ENCODE measurements at places on chromosomes 16 and 17.

DNA sequence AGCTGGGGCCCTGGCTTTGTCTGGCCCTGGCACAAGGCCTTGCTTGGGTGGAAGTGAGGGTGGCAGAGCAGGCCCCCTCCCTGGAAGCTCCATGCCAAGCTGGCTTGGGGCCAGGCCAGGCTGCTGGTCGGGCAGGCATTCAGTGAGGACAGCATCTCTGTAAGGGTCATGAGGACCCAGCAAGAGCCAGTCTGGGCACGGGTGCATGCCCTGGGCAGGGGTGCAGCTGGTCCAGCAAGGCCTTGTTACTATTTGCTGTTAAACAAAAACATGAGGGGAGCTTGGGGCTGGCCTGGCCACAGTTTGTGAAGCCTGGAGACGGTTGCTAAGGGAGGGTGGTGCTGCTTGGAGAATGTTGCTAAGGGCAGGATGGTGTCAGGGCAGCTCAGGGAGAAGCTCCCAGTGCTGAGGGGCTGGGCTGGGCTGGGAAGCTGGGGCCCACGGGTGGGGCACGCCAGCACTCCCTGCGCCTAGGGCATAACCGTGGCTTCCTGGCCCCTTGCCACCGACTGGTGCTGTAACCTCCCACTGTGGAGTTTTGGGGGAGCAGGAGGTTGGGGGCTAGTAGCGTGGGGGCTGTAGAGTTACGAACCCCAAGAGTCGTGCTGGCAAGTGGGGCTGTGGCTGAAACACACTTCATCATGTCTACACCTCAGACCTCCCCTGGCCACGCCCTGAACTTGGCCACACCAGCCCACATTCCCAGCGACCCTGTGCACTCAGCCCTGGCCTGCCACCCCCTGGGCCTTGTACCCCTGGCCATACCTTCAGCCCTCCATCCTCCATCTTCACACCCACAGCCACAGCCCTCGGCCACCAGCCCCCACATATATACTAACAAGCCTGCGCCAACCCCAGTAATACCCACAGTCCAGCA, 1.6 kb downstream of the TPPP3 start:
- DNase-seq = peak; percentile 17

- no peak for DNase-seq
Measured at GRCh38 chr17:9944704-9945103, 39.6 kb upstream of the RCVRN start.

DNA sequence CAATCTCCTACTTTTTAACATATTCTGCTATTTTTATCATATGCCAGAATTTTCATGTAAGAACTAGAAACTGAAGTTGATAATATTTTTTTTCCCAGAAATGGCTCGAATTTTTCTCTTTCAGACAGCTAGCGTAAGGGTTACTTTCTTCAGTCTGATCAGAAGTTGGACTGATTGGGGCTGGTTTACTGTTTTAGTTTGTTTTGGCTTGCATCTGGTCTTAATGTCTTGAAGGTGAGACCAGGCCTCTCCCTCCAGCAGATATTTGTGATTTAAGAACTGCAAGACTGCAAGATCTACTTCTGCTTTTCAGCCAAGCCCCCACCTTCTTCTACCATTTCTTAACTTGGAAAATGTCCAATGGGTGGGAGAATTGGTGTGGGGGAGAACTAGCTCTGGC, 266.4 kb downstream of the HAPSTR1 start:
- DNase-seq = no peak

DNA sequence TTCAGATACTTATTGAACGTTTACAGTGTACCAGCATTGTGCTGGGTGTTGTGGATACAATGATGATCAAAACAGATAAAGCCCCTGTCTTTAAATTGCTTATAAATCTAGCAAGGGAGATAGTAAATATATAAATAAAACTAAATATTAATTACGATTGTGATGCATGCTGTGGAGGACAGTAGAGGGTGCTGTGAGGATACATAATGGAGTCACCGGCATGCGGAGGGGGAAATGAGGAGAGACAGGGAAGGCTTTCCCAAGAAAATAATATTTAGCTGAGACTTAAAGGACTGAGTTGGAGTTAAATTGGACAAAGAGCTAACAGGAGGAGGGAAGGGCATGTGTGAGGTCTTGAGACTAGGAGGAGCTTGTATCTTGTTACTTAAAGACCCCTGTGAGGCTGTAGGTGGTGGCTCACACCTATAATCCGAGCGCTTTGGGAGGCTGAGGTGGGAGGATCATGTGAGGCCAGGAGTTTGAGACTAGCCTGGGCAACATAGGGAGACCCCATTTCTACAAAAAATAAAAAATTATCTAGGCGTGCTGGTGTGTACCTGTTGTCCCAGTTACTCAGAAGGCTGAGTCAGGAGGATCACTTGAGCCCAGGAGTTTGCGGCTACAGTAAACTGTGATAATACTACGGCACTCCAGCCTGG, 2.4 kb downstream of the DHRS7B start:
- no peak for DNase-seq

GRCh38 chr17:45040459-45040858, 11.0 kb downstream of the DCAKD start:
- DNase-seq = no peak

DNA sequence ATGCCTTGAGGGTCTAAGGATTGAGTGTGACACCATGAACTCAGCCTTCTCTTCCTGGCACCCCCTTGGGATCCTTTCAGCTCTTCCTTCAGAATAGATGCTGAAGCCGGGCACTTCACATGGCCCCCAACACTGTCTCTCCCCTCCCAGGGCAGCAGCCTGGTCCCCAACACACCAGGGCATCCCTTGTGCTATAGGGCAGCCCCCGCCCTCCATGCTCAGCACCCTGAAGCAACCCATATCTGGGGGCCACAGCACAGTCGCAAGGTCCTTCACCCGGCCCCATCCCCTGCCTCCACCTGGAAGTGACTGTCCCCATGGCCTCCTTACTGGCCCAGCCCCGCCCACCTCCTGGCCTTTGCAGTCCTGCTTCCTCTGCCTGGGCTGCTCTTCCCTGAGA, 143.1 kb downstream of the C16orf95 start:
- DNase-seq = no peak

- DNase-seq = no peak
Measured at GRCh38 chr16:82888591-82889001, 261.8 kb downstream of the CDH13 start.

DNA sequence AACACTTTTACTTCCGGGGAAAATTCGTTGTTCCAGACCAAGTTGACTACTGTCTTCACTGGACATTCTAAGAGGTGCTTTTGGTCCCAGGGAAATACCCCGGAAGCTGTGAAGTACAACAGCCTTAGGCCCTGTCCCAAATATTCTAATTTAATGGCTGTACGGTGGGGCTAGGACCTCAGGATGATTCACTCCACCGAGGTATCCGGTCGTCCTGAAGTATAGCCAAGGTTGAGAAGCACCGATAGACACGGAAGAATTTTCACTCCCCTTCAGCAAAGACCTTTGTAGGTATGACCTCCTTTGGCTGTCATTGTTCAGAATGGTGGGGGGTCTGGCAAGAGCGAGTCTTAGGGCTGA, 34.9 kb upstream of the ARL4D start:
- no peak for DNase-seq

DNA sequence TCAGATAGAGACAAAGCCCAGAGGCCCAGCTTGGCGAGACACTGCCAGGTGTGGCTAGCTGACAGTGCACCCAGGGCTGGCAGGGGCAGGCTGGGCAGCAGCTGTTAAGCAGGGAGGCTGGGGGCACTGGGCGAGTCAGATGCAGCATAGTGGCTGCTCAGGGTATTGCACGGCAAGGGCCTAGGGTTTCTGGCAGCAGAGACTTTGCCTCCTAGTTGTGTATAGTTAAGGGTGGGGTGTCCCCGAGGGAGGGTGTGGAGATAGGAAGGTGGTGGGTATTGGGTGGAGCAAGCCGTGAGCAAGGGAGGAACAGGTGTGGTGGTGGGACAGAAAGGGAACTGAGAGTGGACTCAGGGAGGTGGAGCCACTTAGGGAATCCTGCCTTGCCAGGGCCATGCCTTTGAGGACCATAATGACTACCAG, 66.0 kb downstream of the SMPD3 start:
- peak; percentile 65 for DNase-seq

- peak; percentile 12 for DNase-seq
Measured at GRCh38 chr16:90044111-90044551, 24.9 kb upstream of the DBNDD1 start.

- no peak for DNase-seq
Measured at GRCh38 chr16:68446681-68447652, 1.3 kb downstream of the SMPD3 start.

DNA sequence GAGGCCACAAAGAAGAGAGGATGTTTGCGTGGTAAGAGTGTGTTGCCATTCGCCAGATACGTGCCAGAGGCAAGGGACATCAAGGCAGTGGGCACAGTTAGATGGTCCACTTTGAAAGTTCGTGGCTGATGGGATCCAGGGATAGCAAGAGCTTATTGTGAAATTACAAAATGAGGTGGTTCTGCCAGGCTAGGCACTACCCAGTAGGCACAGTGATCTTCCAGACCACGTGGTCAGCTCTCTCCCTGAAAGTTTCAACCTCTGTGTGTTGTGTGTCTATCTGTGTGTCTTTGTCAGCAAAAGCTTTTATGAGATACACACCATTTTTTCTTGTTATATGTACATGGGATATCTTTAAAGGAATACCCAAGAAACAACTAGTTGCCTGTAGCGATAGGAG, 9.5 kb downstream of the SGF29 start:
- DNase-seq = no peak

DNA sequence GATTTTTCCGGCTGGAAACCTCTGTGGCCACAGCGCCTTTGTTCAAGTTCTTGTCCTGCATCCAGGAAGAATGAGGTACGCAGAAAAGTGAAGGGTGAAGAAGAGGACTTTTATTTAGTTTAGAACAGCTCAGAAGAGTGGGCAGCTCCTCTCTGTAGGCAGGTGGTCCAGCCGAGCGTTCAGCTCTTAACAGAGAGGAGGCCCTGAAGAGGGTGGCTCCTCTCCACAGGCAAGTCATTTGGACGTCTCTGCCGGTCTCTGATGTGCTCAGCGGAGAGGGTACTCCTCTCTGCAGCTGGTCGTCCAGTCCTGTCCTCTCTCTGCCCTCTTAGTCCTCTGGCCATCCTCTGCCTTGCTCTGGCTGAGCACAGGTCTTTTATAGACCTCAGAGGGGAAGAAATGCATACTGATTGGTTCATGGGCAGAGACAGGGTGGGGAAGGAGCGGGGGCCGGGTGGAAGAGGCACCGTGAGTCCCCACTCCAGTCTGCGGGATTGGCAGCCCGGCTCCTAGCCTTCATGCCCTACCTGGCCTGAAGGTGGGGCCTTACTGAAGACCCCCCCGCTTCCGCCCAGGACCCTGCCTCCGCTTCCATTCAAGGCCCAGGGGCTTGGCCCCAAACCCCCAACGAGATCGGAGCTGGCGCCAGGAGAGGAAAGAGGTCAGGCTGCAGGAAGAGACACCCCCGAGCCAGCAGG, 70.0 kb upstream of the NKD1 start:
- no peak for DNase-seq

DNA sequence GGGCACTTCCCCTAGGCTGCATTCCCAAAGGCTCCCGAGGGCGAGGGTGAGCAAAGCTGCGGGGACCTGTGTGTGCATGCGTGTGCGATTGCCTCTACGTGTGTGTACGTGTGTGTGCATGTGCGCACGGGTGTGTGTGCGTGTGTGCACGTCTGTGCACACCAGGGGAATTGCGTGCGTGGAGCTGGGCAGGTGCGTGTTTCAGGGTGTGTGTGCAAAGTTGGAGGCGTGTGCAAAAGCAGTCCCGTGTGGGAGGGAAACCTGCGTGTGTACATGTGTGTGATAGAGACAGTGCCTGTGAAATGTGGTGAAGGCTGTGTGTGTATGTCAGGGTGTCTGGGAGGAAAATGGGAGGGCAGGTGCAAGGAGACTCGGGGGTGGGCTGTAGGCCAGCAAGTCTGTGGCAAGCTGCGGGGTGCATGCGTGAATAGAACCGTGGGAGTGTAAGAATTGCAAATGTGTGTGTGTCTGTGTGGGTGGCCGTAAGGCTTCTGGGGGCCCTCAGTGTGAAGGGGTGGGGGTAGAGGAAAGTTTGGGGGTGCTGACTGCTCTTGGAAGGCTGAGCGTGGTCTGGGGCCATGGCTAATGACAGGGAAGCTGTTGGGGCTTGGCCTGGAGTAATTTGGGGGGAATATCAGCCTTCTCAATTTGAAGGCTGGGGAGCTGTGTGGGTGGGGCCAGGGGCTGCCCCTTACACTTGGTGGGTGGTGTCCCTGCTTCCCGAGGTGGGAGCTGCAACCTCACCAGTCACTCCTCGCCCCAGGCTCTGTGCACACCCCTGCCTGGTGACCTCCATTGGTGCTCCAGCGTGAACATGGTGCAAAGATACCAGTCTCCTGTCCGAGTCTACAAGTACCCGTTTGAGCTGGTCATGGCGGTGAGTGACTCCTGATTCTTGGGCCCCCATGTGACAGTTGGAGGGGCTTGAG, 644 bp downstream of the SEC14L5 start:
- no peak for DNase-seq

DNA sequence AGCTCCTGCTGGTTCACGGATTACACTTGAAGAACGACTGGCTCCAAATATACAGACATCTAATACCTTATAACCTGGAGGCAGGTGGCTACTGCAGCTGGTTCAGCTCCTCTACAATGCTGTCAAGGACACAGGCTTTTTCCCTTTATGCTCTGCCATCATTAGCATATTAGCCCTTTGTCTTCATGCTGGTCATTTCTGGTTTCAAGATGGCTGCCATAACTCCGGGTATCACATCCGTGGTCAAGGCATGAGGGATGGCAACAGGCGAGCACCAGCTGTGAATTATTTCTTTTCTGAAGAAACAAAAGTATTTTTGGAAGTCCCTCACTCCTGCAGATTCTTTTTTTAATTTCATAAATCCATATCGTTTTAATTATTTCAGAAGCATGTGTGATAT, 124.3 kb upstream of the MED13 start:
- no peak for DNase-seq

GRCh38 chr16:566475-567372, at the start of gene NHLRC4:
TSS of gene NHLRC4 (plus strand) at chr16:567005. CDS start at chr16:568048, 1,043 bp downstream.
- peak; percentile 91 for DNase-seq

GRCh38 chr17:63774969-63775265, 947 bp downstream of the DDX42 start:
- no peak for DNase-seq

- DNase-seq = no peak
Measured at GRCh38 chr17:65301184-65301583, 164.0 kb downstream of the RGS9 start.

DNA sequence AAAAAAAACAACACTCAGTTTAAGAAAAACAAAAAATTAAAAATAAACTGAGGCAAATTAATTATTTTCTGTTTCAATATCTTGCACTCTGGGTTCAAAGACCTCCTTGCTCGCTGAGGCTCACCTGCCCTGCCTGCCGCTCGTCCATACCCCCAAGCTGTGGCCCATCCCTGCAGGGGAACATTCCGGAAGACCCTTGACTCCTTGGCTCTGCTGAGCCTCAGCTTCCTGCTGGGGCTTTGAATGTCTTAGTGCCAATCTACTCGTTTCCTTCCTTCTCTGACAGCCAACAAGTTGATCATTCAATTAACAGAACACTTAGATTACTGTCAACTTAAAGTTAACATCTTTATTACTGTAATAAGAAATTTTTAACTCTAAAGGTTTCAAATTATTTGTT, 24.3 kb downstream of the G6PC1 start:
- DNase-seq = no peak

GRCh38 chr16:52634104-52634503, 87.2 kb upstream of the TOX3 start:
- no peak for DNase-seq

Data from GM10248 (cell line).